Neural crest cell (in vitro differentiated cells): ENCODE measurements at places on chromosomes 6 and 20.

GRCh38 chr6:14094721-14095120 lies 22.9 kb upstream of the CD83 start:
- DNase-seq = no peak

DNA sequence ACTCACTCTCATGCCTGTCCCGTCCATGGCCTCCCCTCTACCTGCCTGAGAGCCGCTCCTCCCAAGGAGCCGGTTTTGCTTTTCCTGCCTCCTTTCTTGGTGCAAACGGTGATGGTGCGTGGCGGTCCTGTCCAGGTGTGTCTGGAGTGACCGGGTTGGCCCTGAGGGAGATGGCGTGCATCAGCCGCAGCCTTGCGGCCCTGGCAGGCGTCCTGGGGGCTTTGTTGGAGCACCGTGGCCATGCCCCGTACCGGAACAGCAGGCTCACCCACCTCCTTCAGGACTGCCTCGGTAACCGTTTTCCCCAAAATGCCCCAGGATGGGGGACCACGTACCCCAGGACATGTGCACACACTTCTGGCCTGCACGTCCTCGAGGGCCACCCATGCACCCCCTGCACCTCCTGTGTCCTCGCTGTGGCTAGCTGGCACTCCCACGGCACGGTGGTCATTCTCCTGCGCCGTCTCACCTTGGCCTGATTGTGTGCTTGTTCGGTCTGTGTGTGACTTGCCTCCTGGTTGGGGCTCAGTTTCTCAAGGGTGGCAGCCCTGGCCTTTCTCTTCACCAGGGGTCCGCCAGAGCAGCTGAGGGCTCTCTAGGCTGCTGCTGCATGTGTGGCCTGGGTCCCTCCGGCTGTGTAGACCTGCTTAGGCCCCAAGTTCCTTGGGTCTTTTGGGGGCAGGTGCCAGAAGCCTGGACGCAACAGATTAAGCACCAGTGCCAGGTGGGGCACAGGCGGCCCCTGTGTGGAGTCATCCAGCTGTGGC lies 36.4 kb downstream of the FRMD1 start:
- DNase-seq = no peak

GRCh38 chr6:158894193-158894592 lies 75.0 kb upstream of the EZR start:
- no peak for DNase-seq

DNA sequence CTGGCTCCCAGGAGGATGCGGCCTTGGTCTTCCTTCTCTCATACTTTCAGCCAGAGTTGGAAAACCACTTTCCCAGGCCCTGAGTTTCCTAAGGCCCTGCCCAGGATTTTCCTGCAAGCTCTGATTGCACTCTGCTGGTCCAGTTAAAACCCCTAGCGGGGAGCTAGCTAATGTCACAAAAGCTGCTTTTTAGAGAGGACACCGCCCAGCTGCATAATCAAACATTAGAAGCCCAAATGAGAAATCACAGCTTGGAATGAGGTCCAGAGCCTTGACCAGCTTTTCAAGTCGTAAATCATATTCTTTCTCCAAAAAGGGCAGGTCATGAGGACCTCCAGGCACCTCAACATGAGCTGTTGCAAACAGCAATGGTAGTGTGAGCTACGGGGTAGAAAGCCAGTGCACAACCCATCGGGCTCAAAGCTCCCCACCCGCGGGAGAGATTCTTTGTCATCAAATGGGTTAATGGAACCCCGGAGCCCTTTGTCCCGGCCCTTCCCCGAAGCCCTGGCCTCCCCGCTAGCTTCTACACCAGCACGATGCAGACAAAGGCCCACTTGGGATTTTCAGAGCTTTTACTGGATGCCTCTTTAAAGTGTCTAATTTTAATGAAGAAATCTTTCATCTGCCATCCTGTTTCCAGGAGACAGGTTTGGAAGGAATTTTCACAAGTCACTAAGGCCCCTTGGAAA lies 134.0 kb downstream of the SCML4 start:
- DNase-seq = no peak

GRCh38 chr6:128446497-128446896 lies 73.9 kb downstream of the PTPRK start:
- DNase-seq = no peak

- DNase-seq = no peak
Measured at GRCh38 chr6:158042245-158042798, 60.7 kb downstream of the SYNJ2 start.

DNA sequence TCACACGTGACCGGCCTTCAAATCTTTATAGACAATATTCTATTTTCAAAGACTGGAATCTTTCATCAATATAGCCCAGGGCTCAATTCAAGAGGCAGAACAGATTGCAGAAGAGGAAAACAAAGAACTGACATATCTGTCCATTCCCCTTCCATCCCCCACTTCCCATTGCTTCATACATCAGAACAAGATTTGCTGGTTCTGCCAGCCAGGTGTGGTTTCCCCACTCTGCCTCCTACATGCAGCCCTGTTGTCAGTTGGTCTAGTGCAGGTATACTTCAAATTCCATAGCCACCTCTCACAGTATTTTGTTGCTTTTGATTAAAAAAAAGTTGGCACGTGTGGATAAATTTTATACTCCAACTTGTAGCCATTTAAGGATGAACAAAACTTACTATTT lies 174.9 kb downstream of the CD109 start:
- DNase-seq = no peak

DNA sequence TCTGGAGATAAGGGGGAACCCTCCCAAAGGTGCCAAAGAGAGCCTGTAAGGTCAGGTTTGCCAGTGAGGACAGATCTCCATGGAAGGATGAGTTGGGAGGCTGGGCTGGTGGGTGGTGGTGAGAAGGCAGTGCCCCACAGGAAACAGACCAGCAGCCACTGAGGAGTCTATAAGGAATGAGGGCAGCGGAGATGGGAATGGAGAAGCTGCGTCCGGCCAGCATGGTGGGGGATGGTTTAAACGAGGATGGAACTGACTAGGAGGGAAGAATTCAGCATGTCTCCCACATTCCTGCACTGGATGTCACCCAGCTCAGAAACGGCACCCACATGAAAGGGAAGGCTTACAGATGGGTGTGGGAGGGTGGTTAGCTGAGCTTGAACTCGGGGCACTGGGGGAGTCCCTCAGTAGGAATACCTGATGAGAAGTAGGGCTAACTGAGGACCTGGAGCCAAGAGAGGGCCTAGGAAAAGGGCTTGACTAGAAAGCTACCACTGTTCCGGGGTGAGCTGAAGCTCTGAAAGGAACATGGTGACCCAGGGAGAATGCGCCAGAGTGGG lies 53.2 kb downstream of the FOXA2 start:
- no peak for DNase-seq
